ENCODE measurements at places on chromosomes 7 and 10. TPM values are rescaled to one million over a fixed set of nuclear protein-coding genes. Genes with fewer than 3 reads are reported as not detected.

- H3K4me3 ChIP-seq: no peak overlapping the region
- no peak for DNase-seq
- no peaks in the 10 kb centered on the region for H3K27me3 ChIP-seq
Observed at GRCh38 chr10:21637795-21638194, 103.8 kb downstream of the MLLT10 start.

- H3K27ac ChIP-seq: no peak overlapping the region
- no peaks in the 10 kb centered on the region for H3K36me3 ChIP-seq
- no peak for DNase-seq
Observed at GRCh38 chr10:26790221-26790995, 70.3 kb downstream of the ABI1 start.

GRCh38 chr10:3074145-3074665, 6.9 kb downstream of the PFKP start:
- H3K27me3 ChIP-seq: no peaks in the 10 kb centered on the region
- no peak overlapping the region for H3K4me3 ChIP-seq
- no peak overlapping the region for H3K27ac ChIP-seq
- H3K4me1 ChIP-seq: peaks cover 6% of the 10 kb centered on the region
- DNase-seq: no peak

- peaks cover 35% of the 10 kb centered on the region for H3K36me3 ChIP-seq
- no peak for DNase-seq
- no peaks in the 10 kb centered on the region for H3K27me3 ChIP-seq
- no peak overlapping the region for H3K27ac ChIP-seq
- peaks cover 4% of the 10 kb centered on the region for H3K4me1 ChIP-seq
- no peak overlapping the region for H3K4me3 ChIP-seq
Observed at GRCh38 chr10:124748953-124749645, 4.9 kb upstream of the FAM53B start.

The NODAL gene
- 19.2 TPM for total RNA-seq

DNA sequence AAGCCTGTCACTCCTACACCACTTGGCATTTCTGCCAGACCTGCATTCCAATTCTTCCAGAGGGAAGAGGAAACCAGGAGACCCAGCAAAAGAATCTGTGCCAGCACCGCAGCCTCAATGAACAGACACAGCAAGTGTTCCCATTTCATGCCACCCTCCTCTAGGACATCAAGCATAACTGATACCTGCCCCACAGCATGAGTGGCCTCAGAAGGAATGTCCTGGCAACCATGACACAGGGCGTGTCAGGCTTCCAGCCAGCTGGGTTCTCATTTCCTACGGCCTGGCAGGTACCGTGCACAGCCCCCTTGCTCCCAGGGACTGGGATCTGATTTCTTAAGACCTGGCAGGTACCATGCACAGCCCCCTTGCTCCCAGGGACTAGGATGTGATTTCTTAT, 7.8 kb downstream of the MAD1L1 start:
- no peaks in the 10 kb centered on the region for H3K27me3 ChIP-seq
- H3K36me3 ChIP-seq: peaks cover 72% of the 10 kb centered on the region
- no peak overlapping the region for H3K27ac ChIP-seq
- no peaks in the 10 kb centered on the region for H3K4me1 ChIP-seq
- no peak overlapping the region for H3K4me3 ChIP-seq

DNA sequence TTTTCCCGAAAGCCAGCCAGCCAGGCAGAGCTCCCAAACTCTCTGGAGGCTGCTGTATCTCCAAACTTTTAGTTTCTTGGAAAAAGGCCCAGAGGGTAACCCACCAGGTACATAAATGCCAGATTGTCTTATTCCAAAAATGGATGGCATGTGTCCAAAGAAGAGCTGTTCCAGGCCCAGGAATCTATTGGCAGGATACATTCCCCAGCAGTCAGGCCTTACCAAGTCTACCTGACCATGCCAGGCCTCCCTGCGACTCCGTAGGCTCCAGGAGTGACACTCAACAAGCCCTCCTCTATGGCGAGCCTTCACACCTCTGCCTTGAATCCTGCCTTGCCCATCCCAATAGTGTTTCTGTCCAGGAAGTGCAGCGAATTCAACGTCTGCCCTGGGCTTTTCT, 95.6 kb downstream of the GRB10 start:
- H3K36me3 ChIP-seq: peaks cover 69% of the 10 kb centered on the region
- no peaks in the 10 kb centered on the region for H3K4me1 ChIP-seq
- no peaks in the 10 kb centered on the region for H3K27me3 ChIP-seq

Measured in endodermal cell (in vitro differentiated cells).